ENCODE measurements at places on chromosomes 12 and 14.

GRCh38 chr12:11954181-11954580, 116.6 kb upstream of the BCL2L14 start:
- no peak for DNase-seq

DNA sequence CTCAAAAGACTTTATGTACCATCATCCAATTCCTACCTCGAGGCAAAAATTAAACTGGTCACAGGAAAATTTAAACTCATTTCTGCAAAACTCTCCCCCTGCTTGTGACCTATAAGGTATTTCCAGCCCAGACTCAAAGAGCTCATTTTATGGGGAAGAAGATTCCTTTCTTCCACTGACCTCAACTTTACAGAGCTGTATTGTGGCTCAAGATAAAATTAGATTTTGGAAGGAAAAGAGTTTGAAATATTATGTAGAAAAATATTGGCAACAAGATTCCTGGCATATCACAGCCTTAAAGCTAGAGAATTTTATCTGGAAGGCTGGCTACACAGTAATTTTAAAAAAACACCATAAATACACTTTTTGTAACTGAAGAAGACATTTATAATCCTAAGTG, 91.7 kb downstream of the STXBP6 start:
- DNase-seq = no peak

DNA sequence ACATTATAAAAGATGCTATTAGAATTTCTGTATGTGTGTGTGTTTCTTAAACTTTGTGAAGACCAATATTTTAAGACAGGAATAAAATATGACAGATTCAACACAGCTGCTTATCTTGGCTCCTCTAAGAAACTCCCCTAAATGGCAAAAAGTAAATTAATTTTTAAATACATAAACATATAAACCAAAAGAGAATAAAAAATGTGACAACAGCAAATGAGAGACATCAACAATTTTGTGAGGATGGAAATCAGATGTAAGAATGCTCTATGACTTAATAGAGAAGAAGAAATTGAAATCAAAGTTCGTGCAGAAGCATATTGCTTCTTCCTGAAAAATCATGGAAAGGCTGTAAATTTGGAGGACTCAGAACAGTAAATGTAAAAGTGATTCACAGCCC, 1083.8 kb downstream of the FLRT2 start:
- DNase-seq = no peak

DNA sequence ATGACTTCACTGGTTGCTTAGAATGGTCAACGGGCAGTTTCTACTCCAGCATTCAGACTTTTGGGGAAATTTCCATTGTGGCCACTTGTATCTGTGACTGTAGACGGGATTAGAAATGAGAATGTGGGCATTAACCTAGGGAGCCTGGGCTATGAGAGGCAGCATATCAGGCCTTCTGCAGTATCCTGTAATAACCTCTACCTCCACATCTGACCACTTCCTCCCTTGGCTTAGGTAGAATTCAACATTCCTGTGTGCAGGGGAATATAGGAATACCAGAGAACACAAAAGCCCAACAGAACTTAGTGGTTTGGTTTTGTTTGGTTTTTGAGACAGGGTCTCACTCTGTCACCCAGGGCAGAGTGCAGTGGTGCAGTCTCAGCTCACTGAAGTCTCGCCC, 76.4 kb upstream of the HOXC13 start:
- DNase-seq = no peak

- no peak for DNase-seq
Measured at GRCh38 chr12:11833174-11833895, 183.9 kb downstream of the ETV6 start.

GRCh38 chr14:88791629-88792472, 902 bp downstream of the EML5 start:
- peak; percentile 63 for DNase-seq

GRCh38 chr14:55572578-55572977, 7.4 kb upstream of the KTN1 start:
- DNase-seq = peak; percentile 10

GRCh38 chr12:78183824-78184223, 353.1 kb downstream of the NAV3 start:
- DNase-seq = no peak

- DNase-seq = no peak
Measured at GRCh38 chr14:95156161-95157047, 925 bp downstream of the DICER1 start.

GRCh38 chr12:69334158-69334557, 14.0 kb upstream of the LYZ start:
- no peak for DNase-seq

DNA sequence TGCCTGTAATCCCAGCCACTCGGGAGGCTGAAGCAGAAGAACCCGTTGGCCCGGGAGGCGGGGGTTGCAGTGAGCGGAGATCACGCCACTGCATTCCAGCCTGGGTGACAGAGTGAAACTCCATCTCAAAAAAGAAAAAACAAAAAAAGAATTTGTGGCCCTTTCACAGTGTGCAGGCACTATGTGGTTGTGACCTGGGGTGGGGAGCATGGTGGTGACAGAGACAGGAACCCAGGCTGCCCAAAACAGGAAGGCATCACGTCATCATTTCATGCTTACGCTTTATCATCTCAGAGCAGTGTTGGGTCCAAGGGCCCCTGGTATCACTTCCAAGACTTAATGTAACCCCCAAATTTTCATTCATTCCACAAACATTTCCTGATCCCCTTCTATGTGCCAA, 175.7 kb upstream of the GSC start:
- no peak for DNase-seq

- DNase-seq = no peak
Measured at GRCh38 chr14:88264116-88264515, 59.0 kb downstream of the KCNK10 start.

DNA sequence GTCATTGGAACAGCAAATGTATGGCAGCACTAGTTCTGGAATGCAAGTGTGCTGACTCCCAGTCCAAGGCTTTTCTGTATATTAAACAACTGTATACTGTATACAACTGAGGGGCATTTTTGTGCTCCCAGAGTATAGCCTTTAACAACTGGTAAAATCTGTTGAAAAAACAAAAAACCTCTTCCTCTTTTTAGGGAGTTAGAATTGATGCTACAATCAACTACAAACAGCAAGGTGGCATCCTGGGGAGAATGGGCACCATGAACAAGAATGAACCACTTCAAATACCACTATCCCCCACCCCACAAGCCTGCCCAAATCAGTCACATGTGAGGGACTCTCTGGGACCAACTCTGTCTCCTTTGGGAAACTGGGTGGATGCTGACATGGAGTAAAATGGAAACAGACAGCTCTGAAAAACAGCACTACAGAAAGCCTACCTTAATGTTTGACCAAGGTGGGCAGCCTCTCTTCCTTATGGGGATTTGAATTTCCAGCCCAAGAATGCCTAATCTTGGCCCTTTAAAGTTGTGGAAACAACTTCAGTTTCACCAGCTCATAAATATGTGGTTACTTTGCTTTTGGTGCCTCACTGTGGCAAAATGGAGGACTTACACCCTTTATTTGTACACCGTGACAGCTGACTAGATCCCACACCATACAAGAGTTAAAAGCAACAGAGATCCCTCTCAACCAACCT, 7.5 kb downstream of the VTI1B start:
- no peak for DNase-seq

- no peak for DNase-seq
Measured at GRCh38 chr14:106620368-106620767, 1094.0 kb downstream of the TMEM121 start.

Data from NCI-H1417 treated with DMSO at 0.1 percent for 48 hours (cell line).